Activated CD4-positive, alpha-beta memory T cell treated with anti-CD3 and anti-CD28 coated beads, Interleukin-2, amount 10 ng/mL, durations not matched to agents 7 days and 5 days (primary cell): ENCODE measurements at places on chromosomes 6 and 20. TPM values are rescaled to one million over a fixed set of nuclear protein-coding genes. Genes with fewer than 3 reads are reported as not detected.

Gene OLIG3
- 0.45 TPM for total RNA-seq

Gene SLC35D3
- total RNA-seq: 0.13 TPM

Gene TCP11
- total RNA-seq: not detected

Gene EIF6
- 86.1 TPM for total RNA-seq

Gene PARD6B
- 6.2 TPM for total RNA-seq

Gene SLC2A10
- not detected for total RNA-seq

Gene TNNC2
- total RNA-seq: not detected
